A549 (cell line): ENCODE measurements at places on chromosomes 13 and 19.

GRCh38 chr19:1503089-1503924 lies 9.5 kb downstream of the ADAMTSL5 start:
- DNase-seq, result peak; percentile 50

DNA sequence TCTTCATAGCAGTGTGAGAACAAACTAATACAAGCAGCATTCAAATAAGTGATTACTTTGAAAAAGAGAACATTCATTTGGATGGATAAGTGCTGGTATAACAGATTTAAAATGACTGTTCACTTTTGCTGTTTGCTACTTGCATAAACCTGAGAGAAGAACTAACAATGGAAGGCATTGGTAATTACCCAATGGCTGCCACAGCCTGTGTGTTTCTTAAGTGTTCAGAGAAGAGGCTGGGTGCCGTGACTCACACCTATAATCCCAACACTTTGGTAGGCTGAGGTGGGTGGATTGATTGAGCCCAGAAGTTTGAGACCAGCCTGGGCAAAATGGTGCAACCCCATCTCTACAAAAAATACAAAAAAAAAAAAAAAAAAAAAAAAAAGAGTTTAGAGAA lies 4.9 kb upstream of the TEX26 start:
- no peak for DNase-seq

GRCh38 chr13:20171364-20171763 lies 10.5 kb upstream of the GJA3 start:
- DNase-seq, result no peak

GRCh38 chr13:22031702-22032286 lies 360.9 kb downstream of the FGF9 start:
- DNase-seq, result no peak

DNA sequence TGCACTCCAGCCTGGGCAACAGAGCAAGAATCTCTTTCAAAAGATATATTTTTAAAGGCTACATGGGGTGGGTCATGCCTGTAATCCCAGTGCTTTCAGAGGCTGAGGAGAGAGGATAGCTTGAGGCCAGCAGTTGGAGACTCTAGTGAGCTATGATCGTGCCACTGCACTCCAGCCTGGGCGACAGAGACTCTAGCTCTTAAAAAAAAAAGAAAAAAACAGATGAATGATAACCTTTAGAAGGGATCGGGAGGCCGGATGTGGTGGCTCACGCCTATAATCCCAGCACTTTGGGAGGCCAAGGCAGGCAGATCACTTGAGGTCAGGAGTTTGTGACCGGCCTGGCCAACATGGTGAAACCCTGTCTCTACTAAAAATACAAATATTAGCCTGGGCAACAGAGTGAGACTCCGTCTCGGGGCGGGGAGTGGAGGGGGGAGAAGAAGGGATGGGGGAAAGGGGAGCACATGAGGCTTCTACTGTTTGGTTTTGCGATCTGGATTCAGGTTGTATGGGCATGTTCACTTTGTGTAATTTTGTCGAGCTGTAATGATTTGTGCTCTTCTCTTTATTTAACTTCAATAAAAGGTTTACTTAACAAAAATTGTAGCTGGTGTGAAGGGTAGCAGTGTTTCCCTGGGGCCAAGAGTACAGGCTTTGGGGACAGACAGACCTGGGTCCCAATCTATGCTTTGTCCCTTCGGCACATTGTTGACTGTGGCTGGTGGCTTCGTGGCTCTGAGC lies 1.1 kb upstream of the PSMC4 start:
- no peak for DNase-seq

DNA sequence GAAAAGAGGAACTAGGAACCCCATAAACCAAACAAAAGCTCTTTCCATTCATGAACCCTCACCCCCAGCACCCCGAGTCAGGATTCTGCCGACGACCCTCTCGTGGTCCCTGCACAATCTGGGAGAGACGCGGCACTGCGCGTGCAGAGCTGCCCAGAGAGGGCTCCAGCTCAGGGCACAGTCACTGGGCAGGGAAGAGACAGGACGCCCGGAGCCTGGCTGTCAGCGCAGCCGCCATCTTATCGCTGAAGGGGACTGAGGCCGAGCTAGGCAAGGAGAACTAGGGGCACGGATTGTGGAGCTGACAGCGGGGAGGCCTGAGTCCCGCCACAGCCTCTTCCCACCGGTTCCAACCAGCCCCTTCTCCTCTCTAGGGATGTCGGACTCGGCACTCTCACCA lies 349 bp downstream of the ZNF98 start:
- DNase-seq, result no peak
